Activated T-cell treated with anti-CD3 and anti-CD28 coated beads, Interleukin-2, amount 50 U/mL, for 1 hour (primary cell): ENCODE measurements at places on chromosomes 1 and 21.

DNA sequence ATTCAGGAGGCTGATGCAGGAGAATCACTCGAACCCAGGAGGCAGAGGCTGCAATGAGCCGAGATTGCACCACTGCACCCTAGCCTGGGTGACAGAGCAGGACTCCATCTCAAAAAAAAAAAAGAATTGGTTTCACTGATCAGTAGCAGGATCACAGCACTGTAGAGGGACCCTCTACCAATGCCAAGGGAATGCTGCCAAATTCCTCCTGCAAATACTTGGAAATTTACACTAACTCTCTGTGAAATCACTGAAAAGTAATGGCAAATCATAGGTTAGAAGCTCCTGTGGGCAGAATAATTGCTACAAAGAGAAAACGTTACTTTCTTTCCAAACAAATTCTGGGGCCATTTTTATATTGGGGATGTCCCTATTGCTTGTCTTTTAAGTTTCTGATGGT lies 6.7 kb upstream of the GPR25 start:
- no peak for DNase-seq

DNA sequence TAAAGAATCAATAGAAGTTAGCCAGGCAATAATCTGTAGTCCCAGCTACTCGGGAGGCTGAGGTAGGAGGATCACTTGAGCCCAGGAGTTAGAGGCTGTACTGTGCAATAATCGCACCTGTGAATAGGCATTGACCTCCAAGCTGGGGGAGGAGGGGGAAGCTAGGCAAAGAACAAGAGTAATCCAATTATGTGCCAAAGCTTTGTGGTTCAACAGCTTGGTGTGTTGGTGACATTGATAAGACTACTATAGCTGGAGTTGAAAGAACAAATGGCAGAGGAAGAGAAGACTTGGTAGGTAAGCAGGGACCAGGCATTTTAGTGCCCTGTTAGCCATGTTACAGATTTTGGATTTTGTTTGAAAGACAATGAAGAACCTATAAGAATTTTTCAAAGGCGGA lies 2.1 kb upstream of the TMCO2 start:
- DNase-seq: no peak

- no peak for DNase-seq
Observed at GRCh38 chr1:28159243-28159642, 17.2 kb downstream of the PTAFR start.

GRCh38 chr1:9448132-9449109 lies 90.8 kb upstream of the SLC25A33 start:
- DNase-seq: no peak

- DNase-seq: no peak
Observed at GRCh38 chr1:205920159-205920558, 23.1 kb downstream of the SLC26A9 start.

GRCh38 chr21:23968722-23969647 lies 1638.3 kb downstream of the MRPL39 start:
- DNase-seq: peak; percentile 53

GRCh38 chr21:15063081-15063813 lies 1.6 kb downstream of the NRIP1 start:
- peak; percentile 30 for DNase-seq

DNA sequence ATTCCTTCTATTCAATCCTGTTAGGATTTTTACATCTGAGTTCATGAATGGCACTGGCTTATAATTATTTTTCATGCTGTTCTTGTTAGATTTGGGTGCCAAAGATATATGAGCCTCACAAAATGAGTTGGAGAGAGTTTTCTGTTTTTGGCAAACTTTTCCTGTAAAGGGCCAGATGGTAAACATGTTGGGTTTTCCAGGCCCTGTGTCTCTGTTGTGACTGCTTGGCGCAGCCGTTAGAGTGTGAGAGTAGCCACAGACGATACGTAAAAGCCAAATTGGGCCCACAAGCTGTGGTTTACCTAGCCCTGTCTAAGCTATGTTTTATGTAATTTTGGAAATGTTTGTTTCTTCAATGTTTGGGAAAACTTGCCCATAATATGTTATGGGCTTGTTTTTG lies 15.6 kb upstream of the CA6 start:
- no peak for DNase-seq

GRCh38 chr1:95686217-95686616 lies 452.2 kb downstream of the RWDD3 start:
- DNase-seq: no peak
